Stomach (tissue), 19 donors: ENCODE measurements at places on chromosomes 3 and 15. TPM values are rescaled to one million over a fixed set of nuclear protein-coding genes. Genes with fewer than 3 reads are reported as not detected.

Gene SNX22
- total RNA-seq, result 5.9 TPM

Gene CPNE9
- not detected for total RNA-seq

Gene C2CD4B
- total RNA-seq, result 26.8 TPM

Gene CSPG5
- not detected for total RNA-seq

Gene P2RY14
- 16.1 TPM for total RNA-seq

Gene IL12A
- total RNA-seq, result 1.7 TPM

Gene CCR3
- total RNA-seq, result not detected

GRCh38 chr15:58472221-58472620, 40.4 kb downstream of the LIPC start:
- DNase-seq, result no peak

DNA sequence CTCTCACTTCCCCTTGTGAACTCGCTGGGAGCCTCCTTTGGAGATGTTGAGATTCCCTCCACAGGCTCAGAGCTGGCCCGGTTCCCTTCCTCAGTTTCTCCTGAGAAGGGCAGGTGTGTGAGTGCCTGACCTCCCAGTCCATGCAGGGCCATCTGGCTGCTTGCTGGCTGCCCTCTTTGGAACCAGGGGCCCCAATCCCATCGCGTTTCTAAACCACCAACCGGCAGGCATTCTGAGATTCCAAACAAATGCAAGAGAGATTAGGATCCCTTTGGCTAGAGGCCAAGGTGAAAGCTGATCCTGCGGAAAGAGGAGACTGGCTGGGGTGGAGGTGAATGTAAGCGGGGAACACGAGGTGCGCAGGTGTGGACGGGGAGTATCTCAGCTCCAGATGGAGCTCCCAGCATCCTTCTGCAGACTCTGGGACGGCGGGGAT, 2.9 kb upstream of the PRRT3 start:
- DNase-seq, result peak; percentile 45

GRCh38 chr3:151877269-151877668, 3.8 kb downstream of the SUCNR1 start:
- DNase-seq, result no peak

- DNase-seq, result no peak
Measured at GRCh38 chr3:151432616-151433372, 28.1 kb downstream of the IGSF10 start.

DNA sequence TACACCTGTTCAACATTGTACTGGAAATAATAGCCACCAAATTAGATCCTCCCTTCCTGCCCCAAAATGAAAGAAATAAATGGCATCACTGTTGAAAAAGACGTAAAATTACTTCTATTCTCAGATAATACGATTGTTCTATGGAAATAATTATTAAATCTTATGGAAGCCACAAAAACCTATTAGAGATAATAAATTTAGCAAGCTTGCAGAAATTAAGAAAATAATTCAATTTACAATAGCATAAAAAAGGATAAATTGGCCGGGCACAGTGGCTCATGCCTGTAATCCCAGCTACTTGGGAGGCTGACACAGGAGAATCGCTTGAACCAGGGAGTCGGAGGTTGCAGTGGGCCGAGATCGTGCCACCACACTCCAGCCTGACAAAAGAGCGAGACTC, 57.8 kb downstream of the PPCDC start:
- DNase-seq, result no peak

DNA sequence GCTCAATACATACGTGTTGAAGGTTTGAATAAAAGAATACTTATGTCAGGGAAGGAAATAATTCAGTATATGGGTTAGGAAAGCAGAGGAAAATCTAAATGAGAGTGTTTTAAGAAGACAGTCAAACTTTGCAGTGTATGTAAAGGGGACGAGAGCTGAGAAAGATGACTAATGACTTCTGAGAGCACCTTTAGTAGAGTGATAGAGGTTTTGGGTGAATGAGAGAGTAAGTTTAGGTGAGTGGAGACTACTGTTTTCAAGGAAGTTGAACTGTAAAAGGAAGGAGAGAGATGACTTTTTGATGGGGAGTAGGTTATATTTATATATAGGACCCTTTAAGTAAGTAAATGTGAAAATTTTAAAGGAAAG, 9.4 kb downstream of the TBC1D23 start:
- no peak for DNase-seq

- no peak for DNase-seq
Measured at GRCh38 chr3:2861920-2862319, 248.3 kb downstream of the IL5RA start.

GRCh38 chr15:66389098-66389858, 2.6 kb downstream of the MAP2K1 start:
- DNase-seq, result no peak

GRCh38 chr3:9180764-9181117, 68.7 kb downstream of the SRGAP3 start:
- no peak for DNase-seq

DNA sequence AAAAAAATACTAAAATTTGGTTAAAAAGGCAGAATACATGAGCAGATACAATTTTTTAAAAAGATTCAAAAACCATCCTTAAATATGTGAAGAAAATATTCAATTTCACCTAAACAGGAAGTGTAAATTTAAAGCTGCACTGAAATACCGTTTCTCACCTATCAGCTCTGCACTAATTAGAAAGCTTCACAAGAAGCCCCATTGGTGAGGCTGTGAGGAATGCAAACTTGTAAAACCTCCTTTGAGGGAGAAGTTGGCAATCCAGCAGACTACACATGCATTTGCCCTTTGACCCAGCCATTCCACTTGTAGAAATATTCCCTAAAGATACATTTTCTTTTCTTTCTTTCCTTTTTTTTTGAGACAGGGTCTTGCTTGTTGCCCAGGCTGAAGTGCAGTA, 18.8 kb downstream of the BLM start:
- no peak for DNase-seq

DNA sequence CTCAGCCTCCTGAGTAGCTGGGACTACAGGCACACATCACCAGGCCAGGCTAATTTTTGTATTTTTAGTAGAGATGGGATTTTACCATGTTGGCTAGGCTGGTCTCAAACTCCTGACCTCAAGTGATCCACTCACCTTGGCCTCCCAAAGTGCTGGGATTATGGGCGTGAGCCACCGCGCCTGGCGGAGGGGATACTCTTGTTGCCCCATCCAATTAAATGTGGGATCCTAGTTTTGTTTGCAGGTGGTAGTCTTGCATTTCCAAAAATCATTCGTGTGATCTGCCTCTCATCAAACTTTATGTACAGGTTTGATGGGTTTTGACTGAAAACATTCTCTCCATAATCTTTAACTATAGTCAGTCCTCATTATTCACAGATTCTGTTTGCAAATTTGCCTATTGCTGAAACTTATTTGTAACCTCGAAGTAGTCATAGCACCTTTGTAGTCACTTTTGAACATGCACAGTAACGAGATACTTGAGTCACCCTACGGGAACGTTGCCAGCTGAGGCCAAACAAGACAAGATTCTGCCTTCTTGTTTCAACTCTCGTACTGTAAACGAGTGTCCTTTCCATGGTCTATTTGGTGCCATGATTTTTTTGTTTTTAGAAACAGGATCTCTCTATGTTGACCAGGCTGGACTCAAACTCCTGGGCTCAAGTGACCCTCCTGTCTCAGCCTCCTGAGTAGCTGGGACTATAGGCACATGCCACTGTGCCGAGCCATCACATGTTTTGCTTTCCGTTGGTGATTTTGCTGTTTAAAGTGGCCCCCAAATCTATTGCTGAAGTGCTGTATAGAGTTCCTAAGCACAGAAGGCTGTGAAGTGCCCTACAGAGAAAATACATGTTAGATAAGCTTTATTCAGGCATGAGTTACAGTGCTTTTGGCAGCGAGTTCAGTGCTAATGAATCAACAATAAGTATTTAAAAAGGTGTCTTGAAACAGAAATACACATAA, 8.1 kb upstream of the MAPK6 start:
- peak; percentile 71 for DNase-seq

DNA sequence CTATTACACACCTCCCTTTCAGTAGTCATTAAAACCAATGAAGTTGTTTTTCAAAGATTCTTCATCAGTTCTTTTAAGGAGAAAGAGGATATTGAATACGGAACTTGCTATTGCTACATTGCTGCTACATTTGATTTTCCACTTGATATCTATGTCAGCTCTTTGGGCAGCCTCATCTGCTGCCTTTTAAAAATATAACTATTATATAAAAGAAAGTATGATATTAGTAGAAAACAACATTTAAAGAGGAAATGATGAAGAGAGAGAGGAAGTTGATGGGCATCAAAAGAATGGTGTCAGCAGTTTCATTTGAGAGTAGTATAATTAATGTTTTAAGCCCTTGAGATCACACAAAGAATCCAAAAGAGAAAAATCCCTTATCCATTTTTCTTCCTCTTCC, 171.4 kb downstream of the NFKBIZ start:
- DNase-seq, result no peak
